HTR-8/SVneo (cell line): ENCODE measurements at places on chromosomes 6 and 20.

GRCh38 chr6:91097364-91097763 lies 510.5 kb upstream of the MAP3K7 start:
- DNase-seq = no peak

DNA sequence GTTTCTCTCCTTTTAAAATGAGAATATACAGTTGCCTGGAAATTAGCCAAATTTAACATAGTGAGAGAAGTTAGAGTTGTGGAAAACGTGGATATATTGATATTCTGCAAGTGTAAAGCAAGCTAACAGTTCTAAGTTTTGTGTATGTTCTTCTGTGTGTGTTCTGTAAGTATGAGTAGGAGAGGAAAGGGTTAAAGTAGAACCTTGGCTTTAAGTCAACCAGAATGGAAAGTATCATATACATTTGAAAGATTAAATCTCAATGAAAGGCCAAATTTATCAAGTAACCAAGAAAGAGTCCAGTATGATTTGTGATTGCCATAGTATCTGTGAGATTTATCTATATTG lies 30.0 kb upstream of the BAG2 start:
- no peak for DNase-seq

DNA sequence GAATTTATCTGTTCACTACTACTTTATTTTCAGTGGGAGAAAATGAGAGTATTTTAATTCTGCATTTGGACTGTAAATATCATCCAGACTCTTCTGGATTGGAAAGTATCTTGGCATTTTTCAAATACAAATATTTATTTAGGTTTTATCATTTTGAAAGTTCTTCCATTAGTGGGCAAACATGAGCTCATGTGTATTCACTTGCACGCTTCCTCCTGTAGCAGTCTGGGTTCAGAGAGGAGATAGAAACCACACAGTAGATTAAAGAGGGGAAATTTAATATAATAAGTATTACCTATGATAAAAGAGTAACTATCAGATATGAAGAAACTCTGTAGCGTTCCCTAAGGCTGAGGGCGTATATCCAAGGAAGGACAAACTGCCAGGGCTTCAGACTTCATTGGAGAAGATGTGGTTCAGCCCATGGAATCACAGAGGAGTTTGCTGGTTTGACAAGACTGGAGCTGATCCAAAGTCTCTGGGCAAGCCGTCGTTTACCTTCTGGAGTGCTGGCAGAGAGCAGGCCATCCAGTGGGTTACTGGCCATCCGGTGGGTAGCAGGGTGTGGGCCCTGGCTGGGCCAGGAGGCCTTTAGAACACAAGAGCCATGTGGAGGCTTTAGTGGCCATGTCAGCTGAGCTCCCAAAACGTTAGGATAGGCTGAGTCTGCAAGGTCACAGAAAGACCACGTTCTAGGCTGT lies 44.3 kb downstream of the KCNS1 start:
- DNase-seq = no peak

GRCh38 chr6:28982476-28983266 lies 22.4 kb downstream of the ZNF311 start:
- DNase-seq = peak; percentile 42

- no peak for DNase-seq
Observed at GRCh38 chr6:26367114-26367513, 2.1 kb downstream of the BTN3A2 start.

GRCh38 chr6:169935348-169935718 lies 183.9 kb downstream of the ERMARD start:
- DNase-seq = no peak

- DNase-seq = no peak
Observed at GRCh38 chr20:24956001-24956841, 7.2 kb downstream of the CST7 start.

GRCh38 chr20:19231359-19232035 lies 19.1 kb downstream of the SLC24A3 start:
- DNase-seq = no peak

GRCh38 chr20:3158968-3159431 lies 665 bp downstream of the FASTKD5 start:
- no peak for DNase-seq

GRCh38 chr20:11832397-11832796 lies 85.3 kb upstream of the BTBD3 start:
- no peak for DNase-seq

DNA sequence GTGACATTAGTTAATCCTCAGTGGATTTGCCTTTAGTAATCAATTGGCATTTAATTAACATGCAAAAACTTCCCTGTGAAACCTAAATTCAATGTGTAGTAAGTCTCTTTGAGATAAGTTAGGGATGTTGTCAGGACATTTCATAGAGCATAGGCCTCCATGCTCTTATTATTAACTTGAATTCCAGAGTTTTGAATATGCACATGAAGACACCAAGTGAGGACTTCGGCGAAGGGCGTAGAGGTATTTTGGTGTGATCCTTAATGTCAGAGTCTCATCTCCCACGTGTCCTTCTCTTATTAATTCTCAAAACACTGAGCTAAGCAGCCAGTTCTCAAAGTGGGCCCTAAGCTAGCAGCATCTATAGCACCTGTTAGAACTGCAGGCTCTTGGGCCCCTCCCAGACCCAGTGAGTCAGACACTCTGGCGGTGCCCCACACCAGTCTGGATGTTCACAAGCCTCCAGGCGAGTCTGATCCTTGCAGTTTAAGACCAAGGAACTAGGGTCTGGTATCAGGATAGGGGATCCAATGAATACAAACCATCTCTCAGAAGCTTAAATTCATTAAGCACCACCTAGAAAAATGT lies 292.1 kb downstream of the QKI start:
- DNase-seq = no peak

DNA sequence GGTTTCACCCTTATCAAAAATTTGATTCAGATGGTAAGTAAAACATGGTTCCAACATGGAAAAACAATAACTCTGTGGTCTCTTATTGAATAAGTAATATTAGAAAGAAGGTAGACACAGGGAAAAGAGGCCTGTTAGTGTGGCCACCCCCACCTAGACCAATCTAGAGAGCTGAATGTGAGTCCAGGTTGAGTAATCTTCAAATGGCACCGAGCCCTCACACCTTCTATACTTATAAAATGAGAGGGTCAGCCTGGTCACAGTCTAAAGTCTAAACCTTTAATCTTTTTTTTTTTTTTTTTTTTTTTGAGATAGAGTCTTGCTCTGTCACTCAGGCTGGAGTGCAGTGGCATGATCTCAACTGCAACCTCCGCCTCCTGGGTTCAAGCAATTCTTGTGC lies 6.9 kb downstream of the FAM184A start:
- no peak for DNase-seq

DNA sequence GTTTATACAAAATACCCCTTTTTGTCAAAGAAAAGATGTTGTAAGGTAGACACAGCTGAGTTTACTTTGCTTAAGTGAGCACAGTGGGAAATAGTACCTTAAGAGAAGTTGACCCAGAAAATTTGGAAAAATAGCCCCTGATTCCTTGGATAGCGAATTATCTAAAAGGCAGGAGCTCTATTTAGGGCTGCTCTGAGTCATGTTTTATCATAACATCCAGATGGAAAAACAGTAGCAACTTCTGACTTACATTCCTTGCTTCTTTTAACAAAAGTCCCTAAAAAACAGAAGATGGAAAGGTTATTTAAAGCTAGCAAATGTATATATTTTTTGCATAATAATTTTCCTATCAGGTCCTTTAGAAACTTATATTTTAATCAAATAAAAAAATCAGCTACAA lies 59.0 kb downstream of the THEMIS start:
- no peak for DNase-seq

DNA sequence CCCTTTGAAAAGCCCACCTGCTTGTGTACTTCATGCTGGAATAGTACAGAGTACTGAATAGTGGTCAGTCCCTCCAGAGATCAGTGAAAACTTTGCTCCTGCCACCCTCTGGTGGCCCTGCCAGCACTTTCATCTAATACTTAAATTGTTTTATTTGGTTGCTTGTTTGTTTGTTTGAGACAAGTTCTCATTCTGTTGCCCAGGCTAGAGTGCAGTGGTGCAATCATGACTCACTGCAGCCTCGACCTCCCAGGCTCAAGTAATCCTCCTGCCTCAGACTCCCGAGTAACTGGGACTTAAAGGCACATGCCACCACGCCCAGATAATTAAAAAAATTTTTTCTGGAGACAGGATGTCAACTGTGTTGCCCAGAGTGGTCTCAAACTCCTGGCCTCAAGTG lies 9.1 kb downstream of the FAM83D start:
- peak; percentile 45 for DNase-seq

DNA sequence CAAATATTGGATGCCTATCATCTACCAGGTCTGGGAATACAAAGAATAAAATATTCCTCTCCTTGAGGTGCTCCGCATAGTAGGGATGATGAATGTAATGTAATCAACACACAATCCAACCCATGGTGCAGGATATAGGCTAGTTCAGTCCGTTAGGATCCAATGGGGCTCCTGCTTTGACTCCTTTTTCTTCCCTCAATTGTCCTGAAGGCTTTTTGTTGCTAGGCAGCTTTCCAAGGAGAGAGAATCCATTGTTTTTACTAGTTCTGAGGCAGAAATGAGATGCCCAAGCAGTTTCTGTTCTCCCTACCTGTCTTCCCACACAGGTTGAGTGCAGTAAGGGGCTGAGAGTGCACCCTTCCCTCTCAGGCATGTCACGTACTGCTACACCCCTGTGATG lies 12.1 kb downstream of the WRNIP1 start:
- no peak for DNase-seq

- DNase-seq = no peak
Observed at GRCh38 chr6:37648465-37649330, 49.0 kb downstream of the MDGA1 start.

DNA sequence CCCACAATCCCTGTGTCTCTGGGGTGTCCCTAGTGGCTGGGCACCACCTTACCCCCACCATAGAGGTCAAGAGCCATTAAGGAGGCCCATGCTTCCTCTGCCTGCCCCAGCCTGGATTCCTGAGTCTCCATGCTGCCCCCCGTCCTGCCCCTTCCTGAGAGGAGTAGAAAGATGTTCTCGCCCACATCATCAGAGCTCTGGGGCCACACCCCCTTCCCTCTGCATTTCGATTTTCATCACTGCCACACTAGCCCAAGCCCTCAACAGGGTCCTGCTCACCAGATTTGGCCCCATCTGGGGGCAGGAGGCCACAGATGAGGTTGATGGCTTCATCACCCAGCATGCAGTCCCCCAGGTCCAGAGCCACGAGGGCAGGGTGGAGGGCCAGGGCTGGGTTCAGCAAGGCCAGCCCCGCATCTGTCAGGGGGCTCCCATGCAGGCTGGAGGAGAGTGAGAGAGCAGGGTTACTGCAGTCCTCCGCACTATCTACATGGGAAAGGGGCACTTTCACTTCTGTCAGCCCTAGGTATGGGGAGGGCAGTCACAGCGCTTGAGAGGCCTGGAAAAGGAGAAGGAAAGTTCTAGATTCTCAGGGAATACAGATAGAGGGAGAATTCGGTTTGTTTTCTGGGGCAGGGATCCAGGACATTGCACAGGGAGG lies 1.5 kb downstream of the LRRC73 start:
- no peak for DNase-seq

- DNase-seq = no peak
Observed at GRCh38 chr6:16540804-16541752, 220.2 kb downstream of the ATXN1 start.

DNA sequence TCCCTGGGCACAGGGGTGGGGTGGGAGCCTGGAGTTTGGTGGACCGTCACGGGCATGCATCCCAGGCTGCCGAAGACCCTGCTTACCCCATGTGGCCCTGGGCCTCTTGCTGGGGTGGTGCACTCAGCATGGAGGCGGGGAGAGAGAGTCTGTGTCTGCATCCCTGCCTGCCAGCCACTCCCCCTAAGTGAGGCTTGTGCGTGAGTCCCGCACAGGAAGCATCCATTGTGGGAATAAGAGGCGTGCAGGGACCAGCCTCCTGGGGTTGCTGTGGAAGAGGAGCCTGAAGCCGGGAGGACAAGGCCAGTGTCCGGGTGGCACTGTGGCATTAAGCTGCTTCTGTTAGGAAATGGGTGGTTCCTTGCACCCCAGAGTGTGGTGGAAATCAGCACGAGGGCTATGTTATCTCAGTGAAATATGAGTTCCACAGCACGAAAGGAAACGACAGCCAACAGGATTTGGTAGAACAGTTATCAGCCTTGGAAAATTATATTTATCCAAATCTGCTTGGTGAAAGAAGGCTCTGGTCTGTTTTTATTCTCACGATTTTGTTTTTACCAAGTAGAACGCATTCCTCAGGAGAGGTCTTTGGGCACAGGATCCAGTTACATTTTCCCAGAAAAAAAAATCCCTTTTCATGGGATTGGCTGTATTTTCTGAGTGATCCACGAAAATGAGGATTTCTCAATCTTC lies 35.7 kb downstream of the CDH4 start:
- no peak for DNase-seq

GRCh38 chr6:27065183-27065582 lies 182.3 kb upstream of the PRSS16 start:
- no peak for DNase-seq

- DNase-seq = no peak
Observed at GRCh38 chr20:13249118-13249797, 28.2 kb downstream of the ISM1 start.

GRCh38 chr20:16526433-16527380 lies 46.5 kb downstream of the KIF16B start:
- DNase-seq = no peak

DNA sequence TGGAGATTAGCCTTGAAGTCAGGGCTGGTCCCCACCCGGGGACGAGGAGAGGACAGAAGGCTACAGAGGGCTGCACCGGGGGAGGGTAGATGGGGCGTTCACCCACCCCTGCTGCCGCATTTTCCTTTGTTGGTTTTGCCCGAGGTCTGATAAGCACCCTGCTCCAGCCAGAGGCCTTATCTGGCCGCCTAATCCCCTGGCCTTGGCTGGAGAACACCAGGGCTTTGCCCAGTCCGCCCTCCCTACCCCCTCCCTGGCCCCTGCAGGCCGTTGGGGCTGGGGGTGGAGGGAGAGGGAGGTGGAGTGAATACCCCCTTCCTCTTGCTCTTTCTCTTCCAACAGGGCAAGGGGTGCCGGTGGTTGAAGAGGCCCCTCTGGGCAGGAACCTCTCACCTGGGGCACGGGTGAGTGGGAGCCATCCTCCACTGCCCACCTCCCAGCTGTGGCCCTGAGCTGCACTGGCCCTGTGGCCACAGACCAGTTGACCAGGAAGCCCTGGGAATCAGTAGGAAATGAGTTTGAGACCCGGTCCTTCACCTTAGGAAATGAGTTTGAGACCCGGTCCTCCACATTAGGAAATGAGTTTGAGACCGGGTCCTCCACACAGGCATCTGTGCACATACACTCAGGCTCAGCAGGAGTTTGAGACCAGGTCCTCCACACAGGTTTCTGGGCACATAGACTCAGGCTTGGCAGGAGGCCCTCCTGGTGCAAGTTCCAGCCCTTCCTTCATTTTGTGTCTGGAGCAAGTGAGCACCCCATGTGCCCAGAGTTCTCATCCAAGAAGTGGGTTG lies 12.0 kb upstream of the GATA5 start:
- DNase-seq = no peak

DNA sequence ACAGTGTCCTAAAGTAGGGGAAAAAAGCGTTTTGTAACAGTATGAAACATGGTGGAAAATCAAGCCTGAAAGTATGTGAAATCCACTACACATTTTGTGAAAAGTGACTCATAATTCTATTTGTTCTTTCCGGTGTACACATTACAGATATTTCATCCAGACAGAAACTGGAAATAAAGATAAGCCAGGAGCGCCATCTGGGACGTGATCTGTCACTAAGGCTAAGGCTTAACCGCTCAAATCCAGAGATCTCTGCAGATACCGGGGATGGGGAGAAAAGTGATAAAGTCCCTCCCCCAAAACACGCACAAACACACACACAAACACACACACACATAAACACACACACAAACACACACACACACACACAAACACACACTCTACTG lies 26.6 kb upstream of the SRSF6 start:
- no peak for DNase-seq
